ENCODE measurements at places on chromosomes 13 and 19.

- no peak for DNase-seq
These were observed 36.6 kb upstream of the OXGR1 start for GRCh38 chr13:97030705-97031452.

DNA sequence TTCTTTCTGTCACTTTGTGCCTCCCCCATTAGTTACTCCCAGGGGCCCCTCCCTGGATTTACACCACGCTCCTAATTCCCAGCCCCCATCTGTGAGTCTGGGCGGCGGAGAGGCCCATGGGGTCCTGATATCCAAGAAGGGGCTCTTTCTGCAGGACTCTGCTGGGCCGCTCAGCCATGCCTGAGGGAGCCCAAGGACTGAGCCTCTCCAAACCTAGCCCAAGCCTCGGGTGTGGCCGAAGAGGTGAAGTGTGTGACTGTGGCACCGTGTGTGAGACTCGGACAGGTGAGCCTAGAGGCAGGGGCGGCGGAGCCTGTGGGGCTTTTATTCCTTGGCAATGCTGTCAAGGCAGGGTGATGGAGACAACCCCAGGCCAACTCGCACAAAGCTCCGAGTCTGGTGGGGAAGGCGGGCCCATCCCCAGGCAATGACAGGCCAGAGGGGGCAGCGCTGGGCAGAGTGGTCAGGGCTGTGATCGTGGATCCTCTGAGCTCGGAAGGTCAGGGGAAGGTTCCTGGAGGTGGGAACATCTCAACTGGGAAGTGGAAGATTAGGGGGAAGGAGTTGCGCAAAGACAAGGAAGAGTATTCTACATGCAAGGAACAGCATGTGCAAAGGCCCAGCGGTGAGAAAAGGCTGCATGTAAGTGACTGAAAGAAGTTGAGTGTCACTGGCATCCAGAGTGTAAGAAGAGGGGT lies 1.6 kb downstream of the PLEKHG2 start:
- no peak for DNase-seq

DNA sequence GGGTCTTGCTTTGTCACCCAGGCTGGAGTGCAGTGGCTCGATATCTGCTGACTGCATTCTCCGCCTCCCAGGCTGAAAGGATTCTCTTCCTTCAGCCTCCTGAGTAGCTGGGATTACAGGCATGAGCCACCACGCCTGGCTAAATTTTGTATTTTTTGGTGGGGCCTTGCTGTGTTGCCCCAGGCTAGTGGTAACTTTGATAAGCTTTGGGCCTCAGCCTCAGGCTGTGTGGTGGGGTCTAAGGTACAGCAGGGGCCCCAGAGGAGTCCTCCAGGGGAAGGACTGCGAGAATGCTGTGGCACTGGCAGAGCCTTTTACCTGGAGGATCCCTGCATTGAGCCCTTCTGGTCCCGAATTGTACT lies 7.2 kb downstream of the DOT1L start:
- no peak for DNase-seq

DNA sequence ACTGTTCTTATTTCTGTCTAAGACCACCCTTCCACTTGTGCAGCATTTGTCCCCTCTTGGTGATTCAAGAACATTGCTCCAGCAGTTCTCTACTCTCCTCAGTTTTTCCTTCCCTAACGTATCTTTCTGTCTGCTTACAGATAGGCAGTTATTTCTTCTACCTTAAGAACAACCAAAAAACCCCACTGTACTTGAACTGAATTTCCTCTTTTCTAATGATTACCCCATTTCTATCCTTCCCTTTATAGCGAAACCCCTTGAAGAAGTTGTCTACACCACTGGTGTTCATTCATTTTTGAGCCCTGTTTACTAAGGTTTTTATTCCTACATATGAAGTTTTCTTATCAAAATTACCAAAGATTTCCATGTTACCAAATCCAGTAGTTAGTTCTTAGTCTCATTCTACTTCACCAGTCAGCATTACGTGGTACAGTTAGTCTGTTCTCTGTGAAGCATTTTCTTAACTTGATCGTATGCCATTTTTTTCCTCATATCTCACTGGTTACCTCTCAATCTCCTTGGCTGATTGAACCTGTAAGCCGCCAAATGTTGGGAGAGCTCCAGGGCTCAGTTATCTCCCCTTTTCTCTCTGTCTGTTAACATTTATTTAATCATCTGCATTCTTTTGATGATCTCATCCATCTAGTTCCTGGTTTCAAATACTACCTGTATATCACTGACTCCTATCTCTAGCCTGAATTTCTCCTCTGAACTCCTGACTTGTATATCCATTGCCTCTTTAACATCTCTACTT lies 9.0 kb downstream of the LSM14A start:
- no peak for DNase-seq

- DNase-seq = no peak
These were observed 120.6 kb downstream of the IRS2 start for GRCh38 chr13:109665781-109666249.

DNA sequence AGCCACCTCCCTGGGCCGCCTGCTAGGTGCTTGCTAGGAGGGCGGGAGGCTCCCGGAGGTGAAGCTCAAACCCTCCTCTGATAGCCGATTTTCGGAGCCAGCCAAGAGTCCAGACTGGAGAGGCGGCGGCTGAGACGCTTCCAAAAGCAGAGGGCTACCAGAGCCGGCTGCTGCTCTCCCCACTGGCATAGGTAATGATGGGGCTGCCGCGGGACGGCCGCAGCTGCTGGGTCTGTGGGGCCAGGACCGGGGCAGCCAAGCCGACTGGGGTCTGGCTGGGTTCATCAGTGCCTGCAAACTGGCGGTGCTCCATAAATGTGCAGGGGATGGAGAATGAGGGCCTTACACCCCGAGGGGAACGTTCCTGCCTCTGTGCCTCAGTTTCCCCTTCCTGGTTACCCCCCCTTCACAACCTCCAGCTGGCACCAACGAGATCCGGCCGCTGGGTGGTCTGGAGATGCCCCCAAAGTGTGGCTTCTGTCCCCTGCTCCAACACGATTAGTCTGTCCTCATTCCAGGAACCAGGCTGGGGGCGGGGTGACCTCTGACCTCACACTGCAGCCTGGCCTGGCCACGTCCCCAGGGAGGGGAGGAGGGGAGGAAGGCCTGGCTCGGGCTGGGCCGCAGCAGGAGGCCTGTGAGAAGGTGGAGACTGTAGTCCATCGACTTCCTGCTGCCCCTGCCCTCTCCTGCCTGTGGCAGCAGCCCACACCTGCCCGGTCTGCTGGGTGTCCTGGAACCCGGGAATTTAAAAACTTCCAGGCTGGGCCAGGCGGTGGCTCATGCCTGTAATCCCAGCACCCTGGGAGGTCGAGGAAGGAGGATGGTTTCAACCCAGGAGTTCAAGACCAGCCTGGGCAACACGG lies 3.8 kb upstream of the WDR18 start:
- peak; percentile 95 for DNase-seq

- DNase-seq = peak; percentile 19
These were observed 376.4 kb downstream of the GPC6 start for GRCh38 chr13:93603043-93603442.

DNA sequence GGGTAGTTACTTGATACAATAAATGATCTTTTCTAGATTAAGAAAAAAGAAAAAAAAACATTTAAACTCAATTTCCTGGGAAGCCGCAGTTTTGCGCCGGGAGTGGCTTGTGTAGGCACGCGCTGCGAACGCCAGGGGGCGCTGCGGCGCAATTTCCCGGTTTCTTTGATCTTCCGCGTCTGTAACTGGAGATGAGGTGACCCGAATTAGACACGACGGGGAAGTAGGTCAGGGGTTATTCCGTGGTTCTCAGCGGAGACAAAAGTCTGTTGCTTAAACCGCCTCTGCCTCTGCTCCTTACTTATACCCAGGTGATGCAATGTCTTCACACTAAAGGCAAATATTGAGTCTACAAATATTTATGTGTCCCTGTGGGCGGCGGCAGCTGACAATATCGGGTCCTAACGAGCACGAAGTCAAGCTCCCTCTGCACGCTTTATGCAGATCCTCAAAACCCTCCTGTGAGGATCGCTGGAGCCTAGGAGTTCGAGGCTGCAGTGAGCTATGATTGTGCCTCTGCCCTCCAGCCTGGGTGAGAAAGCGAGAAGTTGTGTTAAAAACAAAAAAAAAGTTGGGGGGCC lies 15.2 kb downstream of the STXBP2 start:
- peak; percentile 92 for DNase-seq
